GM23248 (cell line): ENCODE measurements at places on chromosomes 4 and X. TPM values are rescaled to one million over a fixed set of nuclear protein-coding genes. Genes with fewer than 3 reads are reported as not detected.

Gene NSUN7
- polyA plus RNA-seq, result 0.05 and 0.10 TPM in 2 replicates

Gene MAGEE1
- 0.39 and 0.60 TPM in 2 replicates for polyA plus RNA-seq

Gene L1CAM
- polyA plus RNA-seq, result 0.34 and 0.38 TPM in 2 replicates

Gene SLITRK4
- not detected in 2 replicates for polyA plus RNA-seq

Gene YY2
- 1.5 and 1.9 TPM in 2 replicates for polyA plus RNA-seq

Gene SOD3
- polyA plus RNA-seq, result 9.2 and 10.1 TPM in 2 replicates

Gene ZAR1
- not detected in 2 replicates for polyA plus RNA-seq

Gene FAT1
- polyA plus RNA-seq, result 53.3 and 54.0 TPM in 2 replicates

Gene ZFYVE28
- 4.6 and 4.8 TPM in 2 replicates for polyA plus RNA-seq

Gene CFP
- 0.15 TPM in 1 of 2 replicates, not detected in the other for polyA plus RNA-seq

Gene CFAP299
- 1.0 and 1.2 TPM in 2 replicates for polyA plus RNA-seq

Gene ETDB
- not detected in 2 replicates for polyA plus RNA-seq

Gene CSN2
- polyA plus RNA-seq, result not detected in 2 replicates

Gene TMPRSS11B
- polyA plus RNA-seq, result not detected in 2 replicates

Gene PRKG2
- polyA plus RNA-seq, result 4.7 and 5.4 TPM in 2 replicates

Gene ZXDA
- 0.61 and 0.85 TPM in 2 replicates for polyA plus RNA-seq

Gene GPR173
- 0.09 and 0.24 TPM in 2 replicates for polyA plus RNA-seq

Gene ABCG2
- 0.05 and 0.14 TPM in 2 replicates for polyA plus RNA-seq

Gene DMRTC1B
- polyA plus RNA-seq, result not detected in 2 replicates

Gene GRIA2
- polyA plus RNA-seq, result not detected in 2 replicates

Gene SLC10A4
- not detected in 2 replicates for polyA plus RNA-seq

Gene LANCL3
- polyA plus RNA-seq, result not detected in 2 replicates

Gene SPANXA2
- polyA plus RNA-seq, result not detected in 2 replicates

Gene TLR1
- polyA plus RNA-seq, result 0.11 TPM in 1 of 2 replicates, not detected in the other

Gene SUPT20HL2
- polyA plus RNA-seq, result not detected in 2 replicates

Gene TMEM150C
- polyA plus RNA-seq, result 0.44 and 0.84 TPM in 2 replicates

Gene DCHS2
- polyA plus RNA-seq, result not detected in 2 replicates

Gene COX7B2
- not detected in 2 replicates for polyA plus RNA-seq

Gene EXOC1L
- not detected in 2 replicates for polyA plus RNA-seq

Gene RIPPLY1
- not detected in 2 replicates for polyA plus RNA-seq

Gene SMR3B
- not detected in 2 replicates for polyA plus RNA-seq

Gene TLL1
- not detected in 2 replicates for polyA plus RNA-seq

Gene GAB3
- polyA plus RNA-seq, result 0.89 and 1.0 TPM in 2 replicates

Gene RHOXF2
- polyA plus RNA-seq, result not detected in 2 replicates

Gene VSIG4
- polyA plus RNA-seq, result not detected in 2 replicates

Gene BEX4
- polyA plus RNA-seq, result 2.4 TPM in 2 replicates

Gene WDFY3
- polyA plus RNA-seq, result 3.1 and 3.3 TPM in 2 replicates

Gene NXF2B
- not detected in 2 replicates for polyA plus RNA-seq

Gene SMIM10
- 6.7 and 7.1 TPM in 2 replicates for polyA plus RNA-seq

Gene PNMA6E
- polyA plus RNA-seq, result not detected in 2 replicates

Gene HMX1
- not detected in 2 replicates for polyA plus RNA-seq

Gene PPEF2
- polyA plus RNA-seq, result not detected in 2 replicates

Gene DUSP21
- polyA plus RNA-seq, result not detected in 2 replicates
